ENCODE measurements at places on chromosomes 1 and 21.

GRCh38 chr1:87149241-87150041, 179.2 kb upstream of the LMO4 start:
- DNase-seq, result no peak

DNA sequence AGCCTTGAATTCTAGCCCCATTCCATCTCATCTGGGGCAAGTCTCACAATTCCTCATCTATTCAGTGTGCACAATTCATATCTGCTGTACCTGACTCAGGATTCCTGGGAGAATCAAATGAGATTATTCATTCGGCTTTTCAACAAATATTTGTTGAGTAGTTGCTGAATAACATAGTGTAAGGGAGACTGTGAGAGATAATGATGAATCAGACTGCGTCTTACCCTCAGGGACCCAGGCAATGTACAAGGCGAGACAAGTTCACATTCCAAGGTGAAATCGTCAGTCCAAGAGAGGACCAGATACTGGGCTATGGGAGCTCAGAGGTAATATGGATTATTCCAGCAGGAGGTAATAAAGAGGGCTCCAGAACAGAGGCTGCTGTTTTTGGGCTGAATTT, 67.8 kb upstream of the SMYD2 start:
- DNase-seq, result no peak

GRCh38 chr1:230158415-230159291, 91.6 kb downstream of the GALNT2 start:
- no peak for DNase-seq

DNA sequence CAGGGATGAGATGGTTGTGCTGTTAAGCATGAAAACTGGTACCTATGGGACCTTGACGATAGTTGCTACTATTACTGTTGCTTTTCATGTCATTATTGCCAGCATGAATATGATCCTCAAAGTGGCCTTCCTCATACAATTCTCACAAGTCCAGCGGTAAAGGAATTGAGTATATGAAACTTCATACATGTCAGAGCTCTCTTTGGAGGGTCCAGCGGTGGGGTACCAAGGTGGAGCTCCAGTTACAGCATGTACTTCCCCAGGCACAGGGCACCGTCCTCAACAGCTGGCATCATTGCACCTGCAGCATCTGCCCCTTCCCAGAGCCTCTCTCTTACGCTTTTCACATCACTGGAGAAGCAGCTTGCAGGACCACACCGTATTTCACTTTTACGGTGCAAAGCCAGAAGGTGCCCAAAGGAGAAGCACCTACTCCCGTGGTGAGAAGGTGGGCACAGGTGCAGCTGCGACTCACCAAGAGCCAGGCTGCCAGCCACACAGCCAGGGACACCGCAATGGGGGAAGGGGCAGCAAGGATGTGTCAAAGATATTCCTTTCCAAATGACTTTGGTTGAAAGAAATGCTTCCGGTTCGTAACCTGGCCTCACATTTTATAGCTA, 166.4 kb upstream of the IRF2BP2 start:
- no peak for DNase-seq

DNA sequence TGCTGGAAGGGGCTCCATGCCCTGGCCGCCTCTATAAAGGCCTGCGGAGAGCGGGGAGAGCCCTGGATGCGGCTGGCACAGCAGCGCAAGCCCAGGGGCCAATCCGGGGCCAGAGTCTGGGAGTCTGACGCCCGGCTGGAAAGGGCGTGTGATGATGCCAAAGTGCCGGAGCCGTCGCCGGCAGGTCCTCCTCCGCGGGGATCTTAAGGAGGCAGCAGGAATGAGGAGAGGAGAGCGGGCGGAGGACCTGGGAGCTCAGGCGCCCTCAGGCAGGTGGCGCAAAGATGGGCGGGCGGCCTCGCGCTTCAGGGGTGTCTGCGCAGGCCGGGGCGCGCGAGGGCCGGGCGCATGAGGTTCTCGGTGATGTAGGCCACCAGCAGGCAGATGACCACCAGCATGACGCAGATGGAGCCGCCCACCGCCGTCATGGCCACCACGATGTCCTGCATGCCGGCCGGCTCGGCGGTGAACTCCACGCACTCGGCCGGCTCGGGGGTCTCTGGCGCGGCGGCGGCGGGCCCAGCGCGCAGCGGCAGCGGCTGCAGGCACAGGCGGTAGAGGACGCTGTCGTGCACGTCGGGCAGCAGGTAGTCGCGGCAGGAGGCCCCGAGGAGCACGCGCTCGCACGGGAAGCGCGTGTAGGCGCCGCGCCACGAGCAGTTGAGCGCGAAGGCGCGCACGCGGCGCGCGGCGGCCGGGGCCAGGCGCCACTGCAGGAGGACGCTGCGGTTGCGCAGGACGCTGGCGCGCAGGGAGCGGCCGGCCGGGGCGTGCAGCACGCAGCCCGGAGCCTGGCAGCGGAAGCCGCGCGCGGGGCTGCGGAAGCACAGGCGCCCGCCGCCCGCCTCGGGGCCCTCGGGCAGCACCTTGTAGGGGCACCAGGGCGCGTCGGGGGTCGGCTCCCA, 653 bp downstream of the FNDC10 start:
- no peak for DNase-seq

- no peak for DNase-seq
Measured at GRCh38 chr21:18298228-18298627, 53.6 kb downstream of the CHODL start.

DNA sequence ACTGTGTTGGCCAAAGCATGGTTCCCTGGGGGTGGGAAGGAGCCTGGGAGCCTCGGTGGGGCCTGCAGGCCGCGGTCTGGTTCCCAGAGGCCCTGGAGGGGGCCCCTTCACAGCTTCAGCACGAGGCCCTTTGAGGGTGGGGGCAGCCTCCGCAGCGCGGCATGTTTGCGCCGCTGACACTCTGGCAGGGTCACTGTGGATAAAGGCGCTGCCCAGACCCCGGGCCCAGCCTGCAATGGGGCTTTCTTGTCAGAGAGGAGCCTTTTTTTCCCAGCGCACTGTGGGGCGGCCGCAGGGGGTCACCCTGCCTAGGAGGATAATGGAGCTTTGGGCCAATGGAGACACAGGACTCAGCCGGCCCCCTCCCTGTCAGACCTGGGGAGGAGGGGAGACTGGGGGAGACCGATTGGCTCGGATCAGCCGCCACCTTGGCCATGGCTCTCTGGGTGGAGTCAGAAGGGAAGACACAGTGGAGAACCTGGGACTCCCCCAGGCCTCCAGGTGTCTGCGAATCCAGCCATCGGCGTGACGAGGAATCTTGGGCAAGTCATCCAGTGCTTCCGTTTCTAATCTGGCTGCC, 26.0 kb downstream of the EPHB2 start:
- no peak for DNase-seq

DNA sequence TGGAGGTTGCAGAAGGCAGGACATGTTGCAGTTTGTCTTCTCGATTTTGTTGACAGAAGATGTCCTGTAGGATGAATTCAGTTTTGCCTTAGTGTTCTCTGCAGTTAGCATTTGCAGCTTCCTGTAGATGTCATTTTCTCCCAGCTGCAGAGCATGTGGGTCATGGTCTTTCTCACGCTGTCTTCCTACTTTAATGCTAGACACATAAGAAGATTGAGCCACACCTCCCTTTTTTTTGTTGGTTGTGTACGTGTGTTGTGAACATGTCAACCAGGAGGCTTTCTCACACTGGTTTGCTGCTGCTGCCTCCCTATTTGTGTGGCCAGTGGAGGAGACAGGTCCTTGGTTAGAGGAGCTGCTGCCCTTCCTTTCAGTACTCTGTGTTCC, 110.7 kb downstream of the VPS13D start:
- DNase-seq, result no peak
